Stimulated activated CD4-positive, alpha-beta T cell treated with anti-CD3 and anti-CD28 coated beads, Interleukin-15, amount 100 ng/mL, for 48 hours (primary cell): ENCODE measurements at places on chromosomes 6 and 20.

GRCh38 chr6:142872376-142872775 lies 72.6 kb downstream of the HIVEP2 start:
- no peak for DNase-seq

- DNase-seq = no peak
These were observed 17.4 kb upstream of the SIRPB1 start for GRCh38 chr20:1637226-1637625.

DNA sequence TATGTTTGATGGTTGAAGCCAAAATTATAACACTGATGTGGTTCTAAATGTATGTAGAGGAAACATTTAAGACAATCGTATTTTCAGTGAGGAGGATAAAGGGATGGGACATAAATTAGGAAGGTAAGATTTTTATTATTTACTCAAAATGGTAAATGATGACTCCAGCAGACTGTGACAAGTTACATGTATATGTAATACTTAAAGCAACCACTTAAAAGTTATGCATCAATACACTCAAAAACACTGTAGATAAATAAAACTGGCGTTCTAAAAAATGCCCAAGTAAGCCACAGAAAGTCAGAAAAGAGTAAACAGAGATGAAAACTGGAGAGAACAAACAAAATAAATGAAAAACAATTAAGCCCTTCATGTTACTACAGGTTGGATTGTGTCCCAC lies 18.7 kb downstream of the HLA-DMB start:
- no peak for DNase-seq

DNA sequence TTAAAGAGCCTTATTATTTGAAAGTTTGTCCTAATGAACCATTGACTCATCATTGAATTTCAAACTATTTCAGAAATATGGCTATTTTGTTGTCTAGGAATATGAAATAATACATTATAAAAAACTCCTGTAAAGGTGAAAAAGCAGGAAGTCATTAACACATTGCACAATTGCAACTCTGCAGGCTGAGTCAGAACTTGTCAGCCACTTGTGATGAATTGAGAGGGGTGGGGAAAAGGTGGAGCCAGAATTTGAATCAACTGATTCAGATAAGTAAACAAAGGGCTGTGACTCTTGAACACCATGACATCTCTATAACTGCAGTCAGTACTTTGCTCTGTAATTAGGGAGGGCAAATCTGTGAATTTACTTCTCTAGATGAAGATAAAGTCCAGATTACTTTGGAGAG lies 6.0 kb downstream of the C6orf141 start:
- no peak for DNase-seq

DNA sequence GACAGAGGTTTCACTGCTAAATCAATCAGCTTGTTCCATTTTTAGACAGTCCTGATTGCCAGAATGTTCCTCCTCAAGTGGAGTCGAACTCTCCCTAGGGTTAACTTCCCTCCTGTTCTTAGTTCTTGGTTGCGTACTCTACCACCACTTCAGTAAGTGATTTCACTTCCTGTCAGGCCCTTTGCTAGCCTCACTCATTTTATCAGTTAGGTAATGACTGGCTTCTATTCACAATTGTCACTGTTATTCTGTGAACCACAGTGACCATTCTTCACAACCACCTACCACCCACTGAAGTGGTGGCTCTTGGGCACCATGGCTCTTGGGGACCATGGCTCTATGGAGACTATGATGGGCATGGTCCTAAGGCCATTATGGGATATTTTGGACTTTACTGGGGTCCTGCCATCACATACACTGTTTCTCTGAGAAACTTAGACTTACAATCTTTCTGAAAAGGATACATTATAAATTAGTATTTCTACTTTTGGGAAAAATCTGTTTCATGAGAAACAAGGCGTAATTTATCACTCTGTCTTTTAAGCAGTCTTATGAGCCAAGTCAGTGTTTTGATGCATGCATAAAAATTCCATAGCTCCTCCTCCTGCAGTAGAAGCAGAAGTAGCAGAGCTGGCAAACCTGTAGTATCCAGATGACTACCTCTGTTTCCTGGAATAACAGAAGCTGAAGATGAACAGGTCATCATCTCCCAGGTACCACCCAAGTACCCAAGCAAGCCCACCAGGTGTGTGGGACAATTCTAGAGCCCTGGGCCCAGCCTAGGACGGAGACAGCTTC lies 66.3 kb downstream of the ATXN1 start:
- DNase-seq = no peak

- DNase-seq = no peak
These were observed 15.7 kb upstream of the POU5F1 start for GRCh38 chr6:31186052-31186734.

GRCh38 chr6:73024598-73024997 lies 200.7 kb downstream of the KHDC1L start:
- DNase-seq = no peak

- no peak for DNase-seq
These were observed 509.3 kb downstream of the QKI start for GRCh38 chr6:163923658-163924411.

- no peak for DNase-seq
These were observed 164.4 kb downstream of the ZFAND3 start for GRCh38 chr6:37983720-37984501.

DNA sequence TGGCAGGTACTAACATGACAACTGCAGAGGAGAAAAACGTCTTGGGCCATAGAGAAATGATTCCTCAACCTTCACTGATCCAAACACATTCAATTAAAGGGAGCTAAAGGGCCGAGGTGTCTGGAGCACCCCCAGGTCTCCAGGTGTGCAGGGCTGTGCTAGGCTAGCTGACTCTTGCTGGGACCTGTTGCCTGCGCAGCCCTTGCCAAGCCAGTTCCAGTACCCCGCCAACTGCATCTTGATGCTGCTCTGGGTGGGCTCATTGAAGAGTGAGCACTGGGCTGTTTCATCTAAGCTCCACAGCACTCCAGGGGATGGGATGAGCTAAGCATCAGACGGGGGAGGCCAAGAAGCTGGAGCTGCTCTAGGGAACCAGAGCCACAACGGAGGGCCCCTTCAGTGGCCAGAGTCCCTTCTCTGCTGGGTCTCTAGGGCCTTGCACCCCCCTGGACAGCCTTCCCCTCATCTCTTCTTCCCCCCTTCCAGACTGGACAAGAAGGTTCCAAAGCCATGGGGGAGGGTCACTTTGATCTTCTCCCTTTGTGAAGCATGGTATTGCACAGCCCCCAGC lies 15.9 kb downstream of the LEMD2 start:
- DNase-seq = no peak

DNA sequence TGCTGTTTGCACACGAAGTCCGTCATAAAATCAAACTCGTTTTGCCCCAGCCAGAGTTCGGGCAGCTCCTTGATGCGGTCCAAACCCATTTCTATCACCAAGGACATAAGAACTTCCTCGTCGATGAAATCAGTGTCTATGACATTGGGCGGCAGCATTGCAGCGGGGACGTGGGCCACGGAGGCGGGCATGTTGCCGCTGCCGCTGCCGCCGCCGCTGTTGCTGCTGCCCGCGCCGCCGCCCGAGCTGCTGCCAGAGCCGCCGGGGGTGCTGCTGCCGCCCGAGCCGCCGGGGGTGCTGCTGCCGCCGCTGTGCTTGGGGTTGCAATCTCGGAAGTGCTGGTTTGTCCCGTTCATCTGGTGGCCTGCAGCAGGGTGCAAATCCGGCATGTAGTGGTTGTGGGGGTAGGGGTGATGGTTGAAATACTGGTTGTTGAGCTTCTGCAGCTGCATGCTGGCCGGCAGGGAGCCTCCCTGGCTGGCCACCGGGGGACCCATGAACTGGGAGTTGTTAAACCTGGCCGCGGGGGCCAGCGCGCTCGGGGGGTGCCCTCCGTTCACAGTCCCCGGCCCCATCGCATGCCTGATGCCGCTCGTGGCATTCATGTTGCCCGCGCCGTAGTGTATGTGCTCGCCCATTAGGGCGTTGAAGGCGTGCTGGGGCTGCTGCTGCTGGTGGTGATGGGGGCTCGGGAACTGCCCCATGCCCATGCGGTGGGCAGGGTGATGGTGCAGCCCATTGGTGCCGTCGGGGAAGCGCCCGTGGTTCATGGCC lies 1.1 kb downstream of the CITED2 start:
- DNase-seq = peak; percentile 56

GRCh38 chr6:41643899-41644269 lies 5.6 kb downstream of the MDFI start:
- no peak for DNase-seq

DNA sequence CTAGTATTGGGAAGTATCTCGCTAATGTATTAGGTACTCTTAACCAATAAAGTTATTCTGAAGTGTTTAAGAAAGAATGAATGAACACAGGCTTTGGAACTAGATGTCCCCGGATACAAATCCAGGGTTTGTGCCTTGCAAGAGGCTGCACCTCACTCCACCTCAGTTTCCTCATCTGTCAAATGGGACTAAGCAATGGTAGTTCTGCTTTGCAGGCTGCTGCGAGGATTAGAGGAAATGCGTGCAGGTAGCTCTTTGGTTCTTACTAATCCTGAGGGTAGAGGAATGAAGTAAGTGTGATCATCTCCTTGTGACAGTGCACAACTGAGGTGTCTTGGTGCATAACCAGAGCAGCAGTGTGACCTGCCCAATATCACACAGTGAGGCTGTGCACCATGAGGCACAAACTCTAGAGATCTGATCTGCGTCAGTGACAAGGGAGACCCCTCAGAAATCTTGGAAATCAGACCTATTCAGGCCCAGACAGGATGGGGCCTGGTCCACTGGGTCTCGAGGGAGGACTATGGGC lies 26.7 kb downstream of the ADA start:
- no peak for DNase-seq

GRCh38 chr6:135289816-135290215 lies 108.7 kb downstream of the MYB start:
- no peak for DNase-seq

GRCh38 chr6:138455746-138456400 lies 43.4 kb downstream of the NHSL1 start:
- DNase-seq = no peak

DNA sequence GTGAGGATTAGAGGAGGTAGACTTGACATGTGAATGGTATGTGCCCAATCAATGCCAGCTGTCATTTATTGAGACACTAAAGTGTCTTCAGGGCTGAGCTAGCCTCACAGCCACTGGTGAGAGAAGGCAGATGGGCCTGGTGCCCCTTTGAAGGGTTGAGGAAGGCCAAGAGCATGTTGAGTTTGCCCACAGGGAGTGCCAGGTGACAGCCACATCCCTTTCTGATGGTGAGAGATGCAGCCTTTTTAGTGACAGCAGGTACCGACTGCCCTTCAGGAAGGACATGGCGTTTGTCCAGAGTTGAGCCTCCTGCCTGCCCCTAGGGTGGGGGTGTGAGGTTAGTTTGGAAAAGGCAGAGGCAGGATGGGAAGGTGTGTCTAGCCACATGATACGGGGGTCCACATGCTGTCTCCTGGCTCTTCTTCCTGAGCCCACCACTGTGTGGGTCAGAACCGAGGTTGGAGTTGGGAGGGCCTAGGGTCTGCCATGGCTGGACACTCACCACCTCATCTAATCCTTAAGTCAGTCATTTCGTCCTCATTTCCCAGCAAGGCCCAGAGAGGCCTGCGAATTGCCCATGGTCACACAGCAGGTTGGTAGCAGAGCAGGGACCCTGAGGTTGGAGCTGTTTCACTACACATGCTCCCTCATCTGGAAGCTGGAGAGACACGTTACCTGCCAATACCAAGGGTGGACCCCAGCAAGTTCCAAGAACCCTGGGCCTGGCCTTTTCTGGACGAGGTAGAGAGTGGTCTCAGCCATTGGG lies 32.5 kb downstream of the SPDEF start:
- DNase-seq = no peak

- no peak for DNase-seq
These were observed 103.2 kb upstream of the TNFAIP3 start for GRCh38 chr6:137763886-137764285.

DNA sequence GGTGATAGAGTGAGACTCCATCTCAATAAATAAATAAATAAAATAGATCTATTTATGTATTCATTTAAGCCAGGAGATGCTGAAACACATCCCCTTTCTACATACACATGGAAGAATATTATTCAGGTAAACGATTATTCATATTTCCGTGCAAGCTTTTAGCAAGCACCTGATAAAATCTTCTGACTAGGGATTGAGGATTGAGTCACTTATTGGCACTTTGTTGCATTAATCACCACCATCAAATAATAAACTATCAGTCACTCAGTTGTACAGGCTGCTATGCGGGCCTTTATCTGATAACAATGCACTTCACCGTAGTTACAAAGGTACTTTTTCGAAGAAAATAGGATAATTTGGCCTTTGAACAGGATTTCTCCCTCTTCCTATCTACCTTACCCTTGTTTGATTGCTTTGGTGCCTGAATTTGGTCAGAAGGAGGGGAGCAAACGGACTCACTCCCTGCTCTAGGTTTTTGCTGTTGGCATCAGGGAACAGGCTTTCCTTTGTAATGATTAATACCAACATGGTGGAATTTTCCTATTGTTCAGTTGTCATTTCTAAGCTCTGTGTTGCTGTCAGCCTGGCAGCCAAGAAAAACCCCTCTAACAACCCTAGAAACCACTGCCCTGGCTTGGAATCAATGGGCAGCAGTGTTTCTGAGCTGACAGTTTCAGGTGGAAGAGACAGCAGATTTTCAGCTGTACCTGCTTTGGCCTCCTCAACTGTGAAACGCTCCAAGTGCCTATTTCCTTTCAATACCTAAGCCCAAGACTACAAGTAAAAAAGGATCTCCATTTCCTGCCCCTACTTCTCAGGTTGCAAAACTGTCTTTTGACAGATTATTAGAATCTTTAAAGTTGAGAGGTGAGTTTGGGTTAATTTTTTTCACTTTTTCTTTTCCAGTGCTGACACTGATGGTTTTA lies 63.0 kb downstream of the MYB start:
- no peak for DNase-seq

DNA sequence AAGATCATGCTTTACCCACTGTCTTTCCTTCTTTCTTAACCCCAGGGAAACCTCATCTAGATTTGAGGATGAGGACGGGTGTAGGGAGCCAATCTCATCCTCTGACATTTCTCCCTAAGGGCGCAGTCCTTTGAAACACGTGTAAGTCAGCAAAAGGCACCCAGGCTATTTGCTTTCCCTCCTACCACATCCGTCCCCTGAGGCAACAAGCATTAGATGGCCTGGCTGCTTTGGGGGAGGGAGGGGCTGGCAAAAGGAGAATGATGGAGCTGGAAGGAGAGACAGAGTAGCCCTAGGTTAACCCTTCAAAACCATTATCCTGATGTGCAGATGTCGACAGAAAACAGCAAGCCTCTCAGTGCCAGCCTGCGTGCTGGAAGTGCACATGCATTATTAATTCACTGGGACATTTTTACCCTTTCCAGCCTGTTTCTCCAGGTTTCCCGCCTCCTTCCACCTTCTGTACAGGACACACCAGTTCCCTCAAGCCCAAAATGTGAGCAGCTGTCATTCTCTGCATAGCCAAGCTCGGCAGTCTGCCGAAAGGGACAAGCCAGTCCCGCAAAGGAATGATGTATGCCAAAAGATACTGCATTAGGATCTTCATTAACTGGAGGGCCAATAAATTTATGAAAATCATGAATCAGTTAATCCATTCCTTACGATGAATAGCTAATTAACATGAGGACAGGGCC lies 547.2 kb downstream of the CD83 start:
- DNase-seq = no peak

- no peak for DNase-seq
These were observed 32.6 kb downstream of the SERINC1 start for GRCh38 chr6:122438975-122439374.

GRCh38 chr20:1474817-1475603 lies 8.4 kb upstream of the NSFL1C start:
- no peak for DNase-seq
